Activated CD4-positive, alpha-beta memory T cell treated with anti-CD3 and anti-CD28 coated beads for 36 hours (primary cell): ENCODE measurements at places on chromosomes 4 and X. TPM values are rescaled to one million over a fixed set of nuclear protein-coding genes. Genes with fewer than 3 reads are reported as not detected.

DNA sequence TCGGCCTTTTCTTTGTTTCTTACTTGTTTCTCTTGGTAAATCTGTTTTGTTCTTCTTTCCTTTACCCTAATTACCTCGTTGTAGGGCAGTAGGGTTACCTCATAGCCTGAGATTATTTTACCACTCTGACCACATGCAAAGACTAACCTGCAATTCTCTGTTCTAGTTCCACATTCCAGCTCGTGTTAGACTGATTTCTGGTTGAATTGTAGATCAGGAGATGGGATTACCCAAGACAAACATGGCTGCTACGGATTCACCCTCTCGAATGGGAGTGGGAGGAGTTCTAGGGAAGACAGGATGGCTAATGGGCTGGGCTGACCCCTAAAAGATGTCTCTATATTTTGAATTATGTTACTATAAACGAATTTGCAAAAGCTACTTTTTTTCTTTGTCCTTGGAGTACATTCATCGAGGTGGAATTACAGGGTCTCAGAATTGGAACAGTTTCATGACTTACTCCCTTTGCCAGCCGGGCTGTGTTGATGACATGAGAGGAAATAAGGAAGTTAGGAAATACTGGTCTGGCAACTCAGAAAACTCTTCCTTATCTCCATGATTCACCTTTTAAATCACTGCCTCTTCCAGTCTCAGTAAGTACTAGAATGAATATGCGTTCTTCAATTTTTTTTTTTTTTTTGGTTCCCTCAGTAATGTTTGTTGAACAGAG lies 36.7 kb upstream of the FBXW7 start:
- DNase-seq = no peak

GRCh38 chr4:101689220-101689619 lies 101.3 kb upstream of the BANK1 start:
- no peak for DNase-seq

Gene BOD1L1
- total RNA-seq = 31.2 TPM

- DNase-seq = no peak
These were observed 55.6 kb downstream of the CYLC1 start for GRCh38 chrX:83916525-83916924.

DNA sequence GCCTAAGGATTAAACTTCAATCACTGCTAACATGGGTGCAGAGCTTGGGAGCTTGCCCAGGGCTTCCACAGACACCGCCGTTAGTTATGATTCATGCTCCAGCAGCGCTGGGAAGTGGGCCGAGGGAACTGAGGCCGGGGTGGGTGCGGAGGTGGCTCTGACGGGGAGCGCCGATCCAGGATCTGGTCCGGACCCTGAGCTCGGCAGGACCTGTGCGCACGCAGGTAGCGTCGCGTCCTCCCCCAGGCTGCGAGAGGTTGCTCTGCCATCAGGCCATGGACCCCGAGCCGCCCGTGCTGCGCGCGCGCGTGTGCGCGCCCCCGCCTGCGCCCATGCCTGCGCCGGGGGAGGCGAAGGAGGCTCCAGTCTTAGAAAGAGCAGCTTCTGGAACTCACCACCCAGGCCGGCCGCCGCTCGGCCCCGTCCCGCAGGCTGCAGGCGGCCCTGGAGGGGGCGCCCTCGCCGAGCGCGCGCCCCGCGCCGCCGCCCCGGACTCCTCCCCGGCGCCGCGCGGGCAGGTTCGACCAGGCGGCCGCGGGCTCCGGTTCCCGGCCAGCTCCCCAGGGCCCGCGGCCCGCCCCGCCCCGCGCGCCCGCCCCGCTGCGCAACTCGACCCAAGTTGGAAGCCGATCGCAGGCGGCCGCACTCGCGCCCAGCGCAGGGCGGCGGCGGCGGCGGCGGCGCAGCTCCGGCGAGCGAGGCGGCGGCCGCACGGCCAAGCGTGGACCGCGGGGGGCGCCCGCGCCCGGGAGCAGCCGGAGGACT lies 732 bp upstream of the ADRA2C start:
- peak; percentile 10 for DNase-seq

- no peak for DNase-seq
These were observed 714 bp downstream of the RTL3 start for GRCh38 chrX:78658414-78658813.

DNA sequence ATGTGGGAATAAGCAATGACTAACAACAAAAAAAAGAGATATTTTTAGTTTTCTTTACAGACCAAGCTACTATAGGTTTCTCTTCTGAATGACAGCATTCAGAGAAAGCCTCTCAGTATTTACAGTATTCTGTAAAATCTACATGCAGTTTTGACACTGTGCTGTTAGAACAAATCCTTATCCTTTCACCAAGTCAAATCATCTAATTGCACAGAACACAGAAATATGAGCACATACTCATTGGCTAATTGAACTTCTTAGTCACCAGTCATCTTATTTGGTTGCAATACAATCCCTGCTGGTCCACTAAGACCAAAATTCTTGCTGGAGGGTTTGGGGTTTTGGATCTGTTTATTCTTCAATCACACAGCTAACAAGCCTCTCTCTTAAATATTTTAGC lies 5.7 kb downstream of the ACOT9 start:
- no peak for DNase-seq

Gene DOCK11
- 50.4 TPM for total RNA-seq

Gene SMARCA1
- 0.21 TPM for total RNA-seq

DNA sequence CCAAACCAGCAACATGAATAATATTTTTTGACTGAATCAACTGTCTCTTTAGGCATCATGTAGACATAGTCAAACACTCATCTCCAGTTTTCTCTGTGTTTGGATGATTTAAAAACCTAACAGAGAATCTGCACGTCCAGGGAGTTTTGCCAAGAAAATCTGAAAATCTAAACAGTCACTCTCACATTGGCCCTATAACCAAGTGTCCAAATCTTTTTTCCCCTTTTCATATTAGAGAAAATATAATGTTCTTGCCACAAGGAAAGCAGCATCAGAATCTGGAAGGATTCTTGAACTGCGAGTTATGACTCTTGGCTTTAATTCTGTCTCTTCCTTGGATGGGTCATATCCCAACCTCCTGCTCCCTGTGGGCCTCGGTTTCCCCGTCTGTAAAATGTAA lies 8.8 kb upstream of the CHRDL1 start:
- DNase-seq = no peak
